Stimulated activated CD8-positive, alpha-beta memory T cell treated with anti-CD3 and anti-CD28 coated beads, Interleukin-15, amount 100 ng/mL, for 1 hour (primary cell): ENCODE measurements at places on chromosomes 5 and 9.

GRCh38 chr5:4230786-4231641 lies 635.4 kb downstream of the IRX1 start:
- DNase-seq, result no peak

- no peak for DNase-seq
Measured at GRCh38 chr5:51968756-51969155, 585.5 kb downstream of the ISL1 start.

- no peak for DNase-seq
Measured at GRCh38 chr9:99013550-99013949, 69.8 kb downstream of the COL15A1 start.

DNA sequence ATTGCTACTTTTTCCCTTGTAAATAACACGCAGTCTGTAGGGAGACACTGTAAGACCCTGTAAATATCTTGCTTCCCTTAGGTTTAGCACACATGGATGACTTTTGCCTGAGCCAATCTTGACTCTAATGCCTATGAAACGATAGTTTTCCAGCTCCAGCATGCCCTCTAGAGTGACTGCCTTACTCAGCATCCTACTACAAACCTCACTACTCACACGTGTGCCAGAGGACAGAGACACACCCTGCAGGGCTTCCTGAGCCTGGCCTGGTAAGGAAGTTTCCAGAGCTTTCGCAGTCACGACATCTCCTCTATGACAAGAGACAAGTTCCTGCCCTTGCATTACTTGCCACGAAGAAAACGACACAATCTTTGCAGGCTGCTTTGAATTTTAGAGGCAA lies 138.1 kb downstream of the ATPSCKMT start:
- DNase-seq, result no peak

GRCh38 chr9:81072758-81073157 lies 616.6 kb downstream of the TLE1 start:
- DNase-seq, result no peak

- no peak for DNase-seq
Measured at GRCh38 chr5:125070961-125071360, 324.5 kb upstream of the ZNF608 start.
